ENCODE measurements at places on chromosomes 1 and 21.

DNA sequence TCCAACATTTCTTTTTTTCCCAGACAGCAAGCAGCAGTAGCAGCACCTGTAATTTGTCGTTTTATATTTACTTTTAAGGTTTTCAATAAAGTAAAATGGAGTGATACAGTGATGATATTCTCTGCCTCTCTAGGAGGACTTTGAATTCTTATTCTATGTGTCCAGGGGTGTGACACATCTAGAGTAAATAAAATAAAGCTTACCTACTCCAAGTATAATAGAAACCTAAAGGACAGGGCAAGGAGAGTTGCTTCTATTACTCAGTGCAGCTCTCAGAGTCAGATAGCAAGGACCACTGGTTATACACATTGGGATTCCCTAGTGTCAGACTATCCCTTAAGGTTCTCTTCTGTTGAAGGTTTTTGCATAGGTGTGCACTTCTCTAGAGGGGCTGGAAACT, 95.9 kb downstream of the LMO4 start:
- DNase-seq = no peak

- DNase-seq = no peak
Observed at GRCh38 chr1:12063141-12064072, at the start of gene TNFRSF8. Gene TNFRSF8 (plus strand): TSS chr1:12063303. CDS start chr1:12063599, 296 bp downstream.

- DNase-seq = no peak
Observed at GRCh38 chr1:185843297-185843869, 109.2 kb downstream of the HMCN1 start.

DNA sequence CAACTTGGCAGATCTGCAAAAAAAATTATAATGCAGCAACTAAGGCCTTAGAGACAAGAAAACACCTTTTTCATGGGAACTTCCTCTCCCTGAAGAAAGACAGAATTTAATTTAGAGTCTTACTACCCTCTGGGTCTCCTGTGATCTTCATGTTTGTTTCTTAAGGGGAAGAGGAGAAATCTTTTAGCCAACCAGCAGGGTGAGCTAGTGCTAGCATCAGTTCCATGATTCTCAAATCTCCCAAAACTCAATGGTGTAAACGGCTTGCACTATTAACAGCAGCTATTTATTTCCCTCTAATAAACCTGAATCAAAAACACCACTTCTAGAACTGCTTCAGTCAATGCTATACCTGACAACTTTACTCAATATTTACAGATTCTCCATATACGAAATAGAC, 3.8 kb downstream of the ZNF644 start:
- no peak for DNase-seq

GRCh38 chr1:116345843-116346242, 27.2 kb upstream of the ATP1A1 start:
- DNase-seq = peak; percentile 98

DNA sequence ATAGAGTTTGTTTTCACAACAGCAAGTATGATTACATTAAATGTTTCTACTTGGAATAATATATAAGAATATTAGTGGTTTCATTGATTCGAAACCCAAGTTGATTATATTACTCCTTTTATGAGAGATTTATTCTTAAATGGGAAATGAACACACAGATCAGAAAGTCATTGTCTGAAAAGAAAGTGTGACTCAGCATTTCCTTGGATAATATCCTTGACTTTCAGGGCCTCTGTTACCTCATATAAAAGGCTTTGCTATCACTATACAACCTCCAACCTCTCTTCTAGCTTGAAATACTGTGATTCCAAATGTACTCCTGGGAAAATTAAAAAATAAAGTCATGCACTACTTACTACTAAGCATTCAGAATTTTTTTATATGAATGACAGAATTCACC, 295.3 kb upstream of the LYPLAL1 start:
- DNase-seq = no peak

- peak; percentile 32 for DNase-seq
Observed at GRCh38 chr1:72006092-72006491, 276.2 kb downstream of the NEGR1 start.

DNA sequence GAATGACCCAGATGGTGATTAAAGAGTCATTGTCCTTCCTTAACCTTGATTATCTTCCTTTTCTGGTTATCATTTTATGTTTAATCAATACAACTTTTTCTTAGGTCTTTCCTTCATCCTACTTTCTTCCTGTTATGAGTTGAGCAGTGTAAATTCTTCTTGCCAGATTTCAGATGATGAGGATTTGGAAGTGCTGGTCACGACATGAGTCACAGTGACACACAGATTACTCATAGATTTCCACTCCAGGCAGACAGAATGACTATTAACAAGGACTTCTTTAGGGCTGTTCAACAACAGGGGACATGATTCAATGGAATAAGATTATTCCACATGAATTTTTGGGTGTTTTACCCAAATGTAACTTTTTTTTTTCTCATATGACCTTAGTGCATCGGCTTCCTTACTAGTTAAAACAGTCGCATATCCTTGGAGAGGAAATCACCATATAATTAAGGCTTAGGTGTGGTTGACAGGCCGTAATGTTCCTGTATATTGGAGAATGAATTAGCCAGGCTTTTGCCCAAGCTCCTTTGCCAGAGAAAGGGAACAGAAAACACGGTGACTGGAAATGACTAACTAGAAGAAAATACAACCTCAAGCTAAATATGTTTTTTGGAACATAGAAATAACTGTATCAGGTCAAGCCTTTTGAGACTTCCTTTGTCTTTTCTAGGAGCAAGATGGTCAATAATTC, 44.2 kb downstream of the PRRX1 start:
- no peak for DNase-seq

DNA sequence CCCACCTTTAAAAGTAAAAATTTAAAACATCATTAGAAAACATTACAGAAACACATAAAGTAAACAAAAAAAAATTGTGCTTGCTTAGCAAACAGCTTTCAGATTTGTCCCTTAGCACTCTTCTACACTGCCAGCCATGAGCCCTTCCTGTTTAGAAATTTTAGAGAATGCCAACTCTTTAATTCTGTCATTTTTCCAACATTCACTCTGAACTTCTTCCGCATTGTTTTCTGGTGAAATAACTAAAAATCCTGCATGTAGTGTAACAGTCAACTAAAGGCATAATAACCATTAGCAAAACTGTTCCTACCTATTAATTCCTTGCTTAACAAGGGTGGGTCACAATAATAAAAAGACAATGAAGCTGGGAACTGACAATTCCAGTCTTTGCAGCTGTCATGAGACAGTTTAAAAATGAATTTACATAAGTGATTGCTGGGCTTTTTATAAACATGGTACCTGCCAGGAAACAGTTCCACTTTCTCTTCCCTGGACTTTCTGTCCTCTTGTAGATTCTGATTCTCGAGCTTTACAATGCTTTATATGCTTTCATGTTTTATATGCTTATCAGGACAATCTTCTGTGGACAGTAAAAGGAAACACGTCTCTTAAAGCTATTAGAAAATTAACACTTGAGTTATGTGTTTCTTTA, 19.0 kb downstream of the GNG12 start:
- DNase-seq = peak; percentile 27

GRCh38 chr1:203451836-203452784, 23.5 kb upstream of the PRELP start:
- no peak for DNase-seq

DNA sequence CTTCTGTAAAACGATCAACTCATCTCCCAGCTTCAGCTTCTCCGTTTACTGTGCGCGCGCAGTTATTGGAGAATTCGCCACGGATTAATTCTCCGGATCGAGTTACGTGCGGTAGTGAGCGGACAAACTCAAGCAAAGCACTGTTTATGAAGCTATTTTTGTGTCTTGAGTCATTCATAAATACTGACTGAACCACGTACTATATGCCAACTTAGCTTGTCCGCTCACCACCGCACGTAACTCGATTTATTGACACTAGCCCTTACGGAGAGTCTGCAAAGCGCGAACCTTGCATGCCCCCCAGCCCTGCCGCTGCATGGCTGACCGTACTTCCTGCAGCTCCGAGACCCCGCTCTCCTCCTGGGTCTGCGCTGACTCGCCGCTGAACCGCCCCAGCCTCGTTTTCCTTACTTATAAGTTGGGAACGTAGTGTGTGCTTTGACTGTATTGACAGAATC, 773 bp downstream of the CHD1L start:
- DNase-seq = peak; percentile 86

DNA sequence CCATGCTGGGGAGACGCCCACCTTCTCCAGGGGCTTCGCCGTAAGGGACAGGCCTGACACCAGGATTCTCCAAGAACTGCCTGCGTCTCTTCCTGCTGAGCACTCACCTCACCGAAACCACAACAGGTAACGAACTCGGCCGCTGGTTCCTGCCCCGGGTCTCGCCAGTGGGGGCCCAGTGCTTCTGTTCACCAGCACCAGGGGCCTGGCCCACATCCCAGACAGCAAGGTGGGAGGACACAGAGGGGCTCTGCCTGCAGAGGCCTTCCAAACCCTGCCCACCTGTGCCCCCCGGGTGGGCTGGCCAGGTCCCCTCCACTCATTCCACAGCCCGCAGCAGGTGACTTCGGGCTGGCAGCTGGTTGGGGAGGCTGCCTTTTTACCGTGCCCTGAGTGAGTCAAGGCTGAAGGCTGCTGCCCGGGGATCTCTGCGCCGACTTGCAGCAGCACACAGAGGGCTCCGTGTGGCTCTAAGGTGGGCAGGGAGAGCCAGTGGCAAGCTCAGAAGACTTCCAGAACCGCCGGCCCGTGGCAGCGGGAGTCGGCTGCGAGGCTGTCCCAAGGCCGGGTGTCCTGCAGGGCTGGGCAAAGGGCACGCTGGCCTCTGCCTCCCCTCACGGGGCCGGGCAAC, 14.7 kb upstream of the COL18A1 start:
- DNase-seq = no peak

DNA sequence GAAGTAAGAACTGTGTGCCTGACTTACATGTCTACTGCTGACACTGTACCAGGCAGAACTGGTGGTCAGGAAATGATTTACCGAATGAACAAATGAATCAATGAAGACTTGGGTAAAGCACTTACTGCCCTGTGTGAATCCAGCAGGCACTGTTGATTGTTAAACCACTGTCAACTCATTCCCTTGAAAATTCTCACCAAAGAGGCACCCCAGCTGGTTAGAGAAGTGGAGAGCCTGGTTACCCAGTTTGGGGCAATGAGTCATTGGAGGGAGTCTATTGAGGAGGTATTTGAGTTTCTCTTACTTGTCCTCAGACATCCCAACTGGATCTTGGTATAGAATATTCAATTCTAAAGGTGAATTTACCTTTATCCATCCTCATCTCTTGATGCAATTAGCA, 34.2 kb downstream of the JUN start:
- DNase-seq = no peak

DNA sequence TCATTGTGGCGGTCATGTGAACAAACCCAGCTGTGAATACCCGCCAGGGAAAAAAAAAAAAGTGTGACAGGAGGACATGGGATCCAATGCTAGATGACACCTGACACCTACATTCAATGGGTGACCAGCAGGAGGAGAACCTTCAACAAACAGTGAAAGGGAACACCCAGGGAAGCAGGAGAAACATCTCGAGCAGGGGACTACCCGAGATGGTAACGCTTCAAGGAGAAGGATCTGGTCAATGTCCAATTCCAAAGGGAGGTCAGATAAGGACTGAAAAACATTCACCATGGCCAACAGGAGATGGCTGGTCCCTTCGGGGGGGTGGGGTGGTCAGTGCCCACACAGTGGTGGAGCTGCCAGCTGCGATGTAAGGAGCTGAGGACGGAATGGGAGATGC, 46.3 kb downstream of the PTPN14 start:
- DNase-seq = no peak

GRCh38 chr21:39667353-39667891, 54.7 kb downstream of the B3GALT5 start:
- DNase-seq = peak; percentile 69

GRCh38 chr1:14245954-14246353, 352.5 kb upstream of the KAZN start:
- DNase-seq = no peak

GRCh38 chr1:222546548-222547259, 1.2 kb downstream of the HHIPL2 start:
- DNase-seq = no peak

GRCh38 chr1:175597205-175597604, 146.2 kb downstream of the TNR start:
- no peak for DNase-seq

DNA sequence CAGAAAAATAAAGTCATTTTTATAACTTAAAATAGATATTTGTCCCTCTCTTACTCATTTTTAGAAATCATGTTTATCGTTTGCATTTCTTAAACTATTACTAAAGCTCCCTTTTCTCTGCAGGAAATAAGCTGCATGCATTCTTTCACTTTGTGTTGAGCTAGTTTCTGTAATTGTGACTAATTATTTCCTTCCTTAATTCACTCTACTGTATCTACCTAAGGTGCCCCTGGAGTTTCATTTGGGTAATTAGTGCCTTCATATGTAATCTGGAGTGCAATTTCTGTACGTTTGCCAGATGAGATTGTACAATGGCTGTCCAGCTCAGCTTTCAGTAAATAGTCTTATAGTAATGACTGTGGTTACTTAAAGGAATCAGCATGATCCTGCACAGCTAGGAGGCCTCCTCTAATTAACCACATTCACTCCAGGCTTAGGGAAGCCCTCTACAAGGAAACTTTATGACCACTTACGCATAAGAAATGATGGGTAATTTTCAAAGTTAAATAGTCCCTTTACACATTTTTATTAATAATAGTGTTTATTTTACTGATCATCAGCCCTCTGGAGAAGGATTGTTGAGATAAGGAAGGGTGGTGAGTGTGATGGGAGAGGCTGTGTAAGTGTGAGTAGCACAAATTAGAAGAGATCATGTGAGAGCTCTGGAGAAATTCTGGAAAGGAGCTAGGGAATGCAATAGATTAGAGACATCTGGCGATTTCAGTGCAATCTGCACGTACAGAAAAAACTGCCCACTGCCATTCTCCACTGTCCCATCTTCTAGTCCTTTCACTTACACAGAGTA, 86.8 kb downstream of the LRRC8C start:
- no peak for DNase-seq

GRCh38 chr1:243503155-243503554, 247.3 kb downstream of the SDCCAG8 start:
- no peak for DNase-seq

DNA sequence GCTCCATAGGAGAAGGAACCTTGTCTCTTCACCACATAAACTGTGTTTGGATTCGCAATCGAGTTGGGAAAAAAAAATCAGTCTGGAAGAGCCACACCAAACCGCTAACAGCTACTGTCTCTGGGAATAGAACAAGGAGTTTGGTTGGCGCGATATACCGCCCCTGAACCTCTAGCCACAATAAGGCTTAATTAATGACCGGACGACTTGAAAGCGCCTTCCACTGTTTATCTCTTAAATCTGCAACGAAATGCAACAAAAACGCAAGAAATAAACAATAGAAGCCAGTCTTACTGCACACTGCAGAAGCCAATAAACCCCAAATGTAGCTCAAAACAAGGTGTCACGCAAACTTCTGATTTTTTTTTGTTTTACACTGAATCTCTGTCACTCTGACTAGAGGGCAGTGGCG, 10.9 kb downstream of the BTBD19 start:
- DNase-seq = peak; percentile 98

GRCh38 chr1:53071167-53071865, 9.3 kb downstream of the PODN start:
- DNase-seq = no peak

DNA sequence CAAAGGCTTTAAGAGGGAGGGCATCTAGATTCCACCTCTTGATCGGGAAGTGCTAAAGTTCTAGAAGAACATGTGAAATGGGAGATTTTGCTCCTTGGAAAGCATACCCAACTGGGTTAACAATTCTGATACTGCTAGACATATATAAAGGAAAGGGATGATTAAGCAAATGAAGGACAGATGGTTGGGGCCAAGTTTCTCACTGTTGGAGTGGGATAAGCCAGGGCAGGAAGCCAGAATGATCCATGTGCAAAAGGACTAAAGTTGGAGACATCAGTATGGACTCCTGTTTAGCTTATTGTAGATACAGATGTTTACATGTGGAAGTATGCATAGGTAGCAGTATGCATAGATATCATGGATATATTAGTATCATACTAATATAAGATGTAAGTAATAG, 16.8 kb downstream of the PLA2G5 start:
- DNase-seq = no peak
